Dermis microvascular lymphatic vessel endothelial cell (primary cell): ENCODE measurements at places on chromosomes 4 and X.

GRCh38 chr4:94757192-94758140 lies at the start of gene BMPR1B:
Gene BMPR1B (plus strand): TSS chr4:94757955. CDS start chr4:95104425, 346,470 bp downstream.
- no peak for DNase-seq

DNA sequence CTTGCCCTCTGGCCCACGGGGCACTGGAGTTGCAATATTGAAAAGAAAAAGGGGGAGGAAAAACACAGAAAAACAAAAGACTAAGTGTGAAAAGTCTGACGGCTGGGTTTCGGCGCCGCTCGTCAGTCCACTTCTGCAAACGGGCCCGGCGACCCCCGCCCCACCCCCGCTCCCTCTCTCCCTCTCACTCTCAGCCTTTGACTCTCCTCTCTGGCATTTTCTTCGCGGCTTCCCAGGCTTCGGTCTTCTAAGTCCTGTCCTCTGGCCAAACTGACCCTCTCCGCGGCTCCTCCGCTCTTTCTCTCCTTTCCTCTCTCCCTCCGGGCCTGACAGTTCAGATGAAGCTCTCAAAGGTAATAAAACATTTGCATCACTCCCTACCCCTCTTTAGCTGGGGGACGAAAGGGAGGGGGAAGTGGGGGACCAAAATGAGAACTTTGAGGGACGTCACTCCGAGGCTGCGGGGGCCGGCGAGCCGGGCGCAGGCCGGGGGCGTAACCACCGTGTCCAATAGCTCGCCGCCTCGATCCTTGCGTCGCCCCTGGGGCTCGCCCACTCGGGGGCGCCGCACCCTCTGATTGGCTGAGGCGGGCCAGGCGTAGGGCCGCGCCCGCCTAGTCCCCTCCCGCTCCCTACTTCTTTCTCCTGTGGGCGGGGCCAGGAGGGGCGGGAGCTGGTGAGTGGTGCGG lies at the start of gene NKX6-1:
Gene NKX6-1, minus strand, starts transcription at position 358 of the 689 bp plus-strand sequence. CDS start 1,064 bp downstream, outside the sequence.
- peak; percentile 30 for DNase-seq

- DNase-seq = no peak
Measured at GRCh38 chr4:8276358-8277240, 7.0 kb downstream of the HTRA3 start.

- DNase-seq = peak; percentile 17
Measured at GRCh38 chr4:124499261-124499660, 213.3 kb downstream of the ANKRD50 start.

DNA sequence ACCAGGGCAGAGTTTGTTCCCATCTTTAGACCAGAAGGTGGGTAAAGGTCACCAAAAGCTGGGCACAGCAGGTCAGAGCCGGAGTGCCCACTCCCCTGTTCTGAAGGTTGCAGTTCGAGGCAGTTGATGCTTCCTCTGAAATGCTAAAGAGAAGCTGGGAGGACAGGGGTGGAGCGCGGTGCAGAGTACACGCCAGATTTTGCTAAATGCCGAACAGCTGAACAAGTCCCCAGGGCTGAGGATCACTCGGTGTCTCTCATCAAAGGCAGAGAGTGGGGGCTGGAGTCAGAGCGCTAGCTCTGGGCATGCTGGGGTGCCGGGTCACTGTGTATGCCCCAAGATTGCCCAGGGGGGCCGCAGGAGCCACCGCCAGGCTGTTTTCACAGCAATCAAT lies 197.0 kb downstream of the BCOR start:
- DNase-seq = no peak

DNA sequence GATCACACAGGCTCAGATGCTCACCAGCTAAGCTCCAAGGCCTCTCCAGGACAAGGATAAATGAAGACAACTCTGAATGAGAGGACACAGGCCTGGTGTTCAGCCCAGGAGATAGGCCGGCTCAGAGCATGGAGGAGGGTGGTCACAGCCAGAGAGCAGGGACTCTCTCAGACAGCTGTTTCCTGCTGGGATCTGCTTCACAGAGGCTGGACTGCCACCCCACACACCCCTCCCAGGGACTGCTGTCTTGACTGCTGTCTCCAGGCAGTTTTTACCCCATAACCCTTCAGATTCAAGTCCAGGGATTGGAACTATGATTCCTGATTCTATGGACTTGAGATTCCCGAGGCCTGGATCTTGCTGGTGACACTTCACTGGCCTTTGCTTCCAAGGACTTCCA lies 89.0 kb downstream of the SMIM20 start:
- no peak for DNase-seq

- no peak for DNase-seq
Measured at GRCh38 chrX:124275182-124275894, 57.1 kb upstream of the TEX13D start.

DNA sequence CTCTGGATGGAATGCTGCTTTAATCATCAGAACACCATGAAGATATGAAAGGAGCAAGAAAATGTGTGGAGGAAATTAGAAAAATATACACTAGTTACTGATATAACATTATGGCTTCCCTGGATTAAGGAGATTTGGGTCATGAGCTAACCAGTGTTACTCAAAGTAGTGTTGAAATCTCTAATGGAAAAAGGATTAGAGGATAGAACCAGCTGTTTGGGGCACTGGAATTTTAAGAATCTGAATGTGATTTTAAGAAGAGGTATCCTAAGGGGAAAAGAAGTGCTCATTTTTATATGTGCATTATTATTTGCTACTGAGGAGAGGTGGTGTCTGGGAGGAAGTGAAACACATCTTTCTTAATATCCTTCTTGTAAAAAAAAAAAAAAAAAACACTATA lies 164.1 kb upstream of the PPARGC1A start:
- DNase-seq = no peak

DNA sequence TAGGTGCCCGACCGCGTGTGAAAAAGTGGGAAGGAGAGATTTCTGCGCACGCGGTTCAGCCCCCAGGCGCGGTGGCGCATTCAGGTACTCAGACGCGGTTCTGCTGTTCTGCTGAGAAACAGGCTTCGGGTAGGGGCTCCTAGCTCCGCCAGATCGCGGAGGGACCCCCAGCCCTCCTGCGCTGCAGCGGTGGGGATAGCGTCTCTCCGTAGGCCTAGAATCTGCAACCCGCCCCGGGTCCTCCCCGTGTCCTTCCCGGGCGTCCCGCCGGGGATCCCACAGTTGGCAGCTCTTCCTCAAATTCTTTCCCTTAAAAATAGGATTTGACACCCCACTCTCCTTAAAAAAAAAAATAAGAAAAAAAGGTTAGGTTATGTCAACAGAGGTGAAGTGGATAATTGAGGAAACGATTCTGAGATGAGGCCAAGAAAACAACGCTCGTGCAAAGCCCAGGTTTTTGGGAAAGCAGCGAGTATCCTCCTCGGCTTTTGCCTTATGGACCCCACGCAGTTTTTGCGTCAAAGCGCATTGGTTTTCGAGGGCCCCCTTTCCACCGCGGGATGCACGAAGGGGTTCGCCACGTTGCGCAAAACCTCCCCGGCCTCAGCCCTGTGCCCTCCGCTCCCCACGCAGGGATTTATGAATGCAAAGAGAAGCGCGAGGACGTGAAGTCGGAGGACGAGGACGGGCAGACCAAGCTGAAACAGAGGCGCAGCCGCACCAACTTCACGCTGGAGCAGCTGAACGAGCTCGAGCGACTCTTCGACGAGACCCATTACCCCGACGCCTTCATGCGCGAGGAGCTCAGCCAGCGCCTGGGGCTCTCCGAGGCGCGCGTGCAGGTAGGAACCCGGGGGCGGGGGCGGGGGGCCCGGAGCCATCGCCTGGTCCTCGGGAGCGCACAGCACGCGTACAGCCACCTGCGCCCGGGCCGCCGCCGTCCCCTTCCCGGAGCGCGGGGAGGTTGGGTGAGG lies 3.7 kb downstream of the SHOX start:
- DNase-seq = no peak

- no peak for DNase-seq
Measured at GRCh38 chr4:186148336-186148975, 42.9 kb upstream of the CYP4V2 start.

DNA sequence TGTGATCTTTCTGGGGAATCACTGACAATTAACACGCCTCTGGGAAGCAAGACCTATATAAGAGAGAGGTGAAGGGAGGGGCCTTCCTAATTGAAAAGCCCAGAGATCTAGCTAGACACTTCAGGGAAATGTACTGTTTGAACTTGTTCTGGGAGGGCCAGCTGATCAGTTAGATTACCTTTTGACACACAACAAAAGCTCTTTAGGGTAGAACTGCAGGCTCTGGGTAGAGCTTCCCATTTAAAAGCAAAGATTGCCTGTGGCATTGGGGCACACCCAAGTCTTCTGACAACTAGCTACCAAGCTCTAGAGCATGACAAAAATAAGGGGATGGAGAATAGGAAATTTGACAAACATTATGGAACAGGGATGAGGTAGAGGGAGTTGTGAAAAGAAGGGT lies 26.3 kb downstream of the AREG start:
- DNase-seq = no peak

- no peak for DNase-seq
Measured at GRCh38 chrX:40912166-40912565, 173.1 kb upstream of the USP9X start.
